Activated naive CD4-positive, alpha-beta T cell treated with Interleukin-2 at 50 U/mL for 16 hours (primary cell): ENCODE measurements at places on chromosomes 11 and 22.
A peak's percentile ranks its signal among the peaks of the same experiment; 100 is the strongest.

DNA sequence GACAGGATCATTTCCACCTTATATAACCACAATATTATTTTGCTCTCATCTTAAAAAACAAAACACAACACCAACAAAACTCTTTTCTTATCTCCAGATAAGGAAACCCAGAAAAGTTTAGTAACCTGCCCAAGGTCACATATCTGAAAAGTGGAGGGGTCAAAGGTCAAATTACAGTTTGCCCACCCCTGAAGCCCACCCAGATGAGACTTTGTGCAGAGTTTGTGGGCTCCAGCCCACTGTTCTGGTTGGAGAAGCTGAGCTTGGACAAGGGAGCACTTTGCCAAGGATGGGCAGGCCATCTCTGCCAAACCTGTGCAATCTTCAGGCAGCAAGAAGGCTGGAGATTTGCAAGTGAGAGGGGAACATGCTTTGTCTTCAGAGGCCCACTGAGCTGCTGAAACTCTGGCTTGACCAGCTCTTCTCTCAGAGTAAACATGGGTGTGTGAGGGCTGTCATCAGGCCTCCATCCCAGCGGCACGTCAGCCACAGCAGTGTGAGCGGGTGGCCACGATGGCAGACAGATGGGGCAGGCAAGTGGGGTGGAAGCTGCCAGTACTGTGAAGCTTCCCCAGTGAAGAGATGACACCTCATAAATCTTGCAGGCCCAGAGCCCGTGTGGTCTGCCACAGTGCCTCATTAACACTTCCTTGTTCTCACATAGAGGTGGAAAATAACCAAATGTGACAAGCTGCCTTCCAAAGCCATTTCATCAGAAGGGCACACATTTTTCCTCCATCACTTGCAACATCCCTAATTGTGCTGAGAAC lies 111.8 kb downstream of the CCDC81 start:
- DNase-seq = no peak

DNA sequence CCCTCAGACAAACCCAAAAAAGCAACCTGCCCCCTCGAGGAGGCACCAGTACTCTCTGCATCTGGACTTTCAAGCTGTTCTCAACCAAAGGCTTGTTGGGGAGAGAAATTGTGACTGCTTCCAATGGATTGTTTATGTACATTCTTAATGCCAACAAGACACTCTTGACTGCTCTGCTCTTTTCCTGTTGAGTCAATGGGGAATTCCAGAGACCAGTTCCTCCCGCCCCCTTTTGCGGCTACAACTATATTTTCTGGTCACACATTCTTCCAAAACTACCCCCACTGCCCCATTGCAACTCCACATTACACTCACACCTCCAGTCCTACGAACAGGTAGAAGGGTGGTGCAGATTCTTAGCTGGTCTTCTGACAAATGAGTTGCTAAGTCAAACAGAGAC lies 187.0 kb downstream of the DSCAML1 start:
- DNase-seq = peak; percentile 19

DNA sequence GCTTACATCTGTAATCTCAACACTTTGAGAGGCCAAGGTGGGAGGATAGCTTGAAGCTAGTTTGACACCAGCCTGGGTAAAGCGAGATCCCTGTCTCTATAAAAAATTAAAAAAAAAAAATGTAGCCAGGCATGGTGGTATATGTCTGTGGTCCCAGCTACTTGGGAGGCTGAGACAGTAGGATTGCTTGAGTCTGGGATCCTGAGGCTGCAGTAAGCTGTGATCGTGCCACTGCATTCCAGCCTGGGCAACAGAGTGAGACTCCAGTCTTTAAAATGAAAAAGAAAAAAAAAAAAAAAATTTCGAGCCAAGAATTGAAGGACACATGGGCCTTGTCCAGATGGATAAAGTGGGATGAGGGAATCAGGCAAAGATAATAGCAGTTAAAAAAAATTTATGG lies 62.5 kb downstream of the MTMR3 start:
- no peak for DNase-seq

DNA sequence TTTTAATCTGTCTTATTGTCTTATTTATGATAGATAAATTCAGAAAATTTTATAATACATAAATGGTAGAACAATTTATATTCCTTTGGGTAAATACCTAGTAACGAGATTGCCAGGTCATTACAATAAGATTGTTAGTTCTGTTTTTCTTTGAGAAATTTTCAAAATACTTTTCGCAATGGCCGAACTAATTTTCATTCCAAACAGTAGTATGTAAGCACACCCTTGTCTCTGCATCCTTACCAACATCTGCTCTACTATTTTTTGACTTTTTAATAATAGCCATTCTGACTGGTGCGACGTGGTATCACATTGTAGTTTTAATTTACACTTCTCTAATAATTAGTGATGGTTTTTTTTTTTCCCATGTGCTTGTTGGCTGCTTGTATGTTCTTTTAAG lies 351.4 kb upstream of the LUZP2 start:
- DNase-seq = no peak

DNA sequence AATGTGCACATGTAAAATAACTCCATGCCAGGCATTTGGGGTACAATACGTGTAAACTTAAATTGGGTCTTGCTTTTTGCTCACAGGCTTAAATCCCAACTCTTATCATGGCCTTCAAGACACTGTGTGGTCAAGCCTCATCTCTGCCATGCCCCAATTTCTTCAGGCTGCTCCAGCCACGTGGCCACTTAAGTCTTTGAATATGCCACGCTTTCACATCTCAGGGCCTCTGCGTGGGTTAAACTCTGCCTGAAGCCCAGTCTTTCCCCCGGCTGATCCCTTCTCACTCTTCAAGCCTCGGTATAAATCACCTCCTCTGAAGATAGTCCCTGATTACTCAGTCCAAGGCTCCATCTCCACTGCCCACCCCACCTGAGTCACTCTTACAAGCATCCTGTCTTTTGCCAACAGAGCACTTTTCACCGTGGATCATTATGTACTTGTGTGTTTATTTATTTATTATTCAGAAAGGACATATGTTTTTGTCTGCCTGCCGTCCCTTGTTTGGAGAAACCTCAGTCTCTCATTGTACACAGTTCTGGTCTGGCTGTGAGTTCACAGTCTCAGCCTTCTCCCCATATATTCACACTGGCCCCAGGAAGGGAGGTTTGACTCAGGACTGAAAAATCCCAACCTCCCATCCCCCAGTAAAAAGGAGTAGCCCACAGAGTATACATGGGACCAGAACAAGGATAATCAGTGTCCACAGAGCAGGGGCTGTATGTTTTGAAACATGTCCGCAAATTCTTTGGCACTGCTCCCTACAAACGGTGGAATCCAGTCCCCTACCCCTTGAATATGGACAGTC lies 344.7 kb downstream of the MN1 start:
- DNase-seq = no peak

DNA sequence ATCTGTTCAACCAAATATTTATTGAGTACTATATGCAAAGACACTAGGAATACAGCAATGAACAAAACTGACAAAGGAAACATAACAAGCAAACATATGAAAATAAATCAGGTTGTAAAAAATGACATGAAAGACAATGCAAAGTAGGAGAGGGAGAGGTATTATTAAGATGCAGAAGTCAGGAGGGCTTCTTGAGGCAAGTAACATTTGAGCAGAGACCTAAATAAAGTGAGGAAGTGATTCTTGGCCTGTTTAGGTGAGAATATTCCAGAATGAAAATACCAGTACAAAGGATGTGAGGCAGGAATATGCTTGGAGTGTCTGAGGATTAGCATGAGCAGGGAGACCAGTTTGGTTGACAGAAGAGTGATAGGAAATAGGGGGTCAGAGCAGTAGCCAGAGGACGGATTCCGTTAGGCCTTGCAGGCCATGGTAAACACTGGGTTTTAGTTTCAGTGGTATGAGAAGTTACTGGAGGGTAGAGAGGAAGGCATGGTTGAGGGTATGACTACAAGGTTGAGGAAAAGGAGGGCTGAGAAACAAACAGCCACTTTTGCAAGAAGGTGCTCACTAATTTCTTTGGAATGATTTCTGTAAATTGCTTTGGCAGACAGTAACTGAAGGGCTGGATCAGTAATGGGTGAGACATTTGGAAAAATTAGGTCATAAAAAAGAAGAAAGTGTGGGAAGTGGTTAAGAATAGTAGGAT lies 191.9 kb downstream of the SWAP70 start:
- DNase-seq = no peak

DNA sequence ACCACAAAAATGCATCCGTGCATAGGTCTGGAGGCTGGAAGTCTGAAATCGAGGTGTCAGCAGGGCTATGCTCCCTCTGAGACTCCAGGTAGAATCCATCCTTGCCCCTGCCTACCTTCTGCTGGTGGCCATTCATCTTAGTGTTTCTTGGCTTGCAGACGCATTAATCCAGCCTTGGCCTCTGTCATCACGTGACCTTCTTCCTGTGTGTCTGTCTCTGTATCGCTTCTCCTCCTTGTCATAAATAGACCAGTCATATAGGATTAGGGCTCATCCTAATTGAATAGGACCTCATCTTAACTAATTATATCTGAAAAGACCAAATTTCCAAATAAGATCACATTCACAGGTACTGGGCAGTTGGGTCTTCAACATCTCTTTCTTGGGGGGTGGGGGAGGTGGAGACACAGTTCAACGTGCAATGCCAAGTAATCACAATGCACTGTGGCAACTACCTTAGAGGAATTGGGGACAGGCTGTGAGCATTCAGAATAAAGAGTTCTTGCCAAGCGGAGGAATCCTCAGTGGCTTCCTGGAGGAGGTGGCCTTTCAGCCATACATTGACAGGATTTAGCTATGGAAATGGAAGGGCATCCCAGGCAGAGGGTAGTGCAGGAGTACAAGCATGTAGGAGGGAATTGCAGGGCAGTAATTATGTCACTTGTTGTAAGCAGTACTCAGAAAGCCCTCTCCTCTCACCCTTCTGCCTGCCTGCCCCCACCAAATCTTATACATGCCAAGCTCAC lies 96.2 kb upstream of the SYT13 start:
- no peak for DNase-seq

- DNase-seq = no peak
Observed at GRCh38 chr11:127492029-127492428, 491.5 kb upstream of the KIRREL3 start.

- DNase-seq = no peak
Observed at GRCh38 chr11:69409812-69410645, 71.4 kb upstream of the LINC01488 start.

GRCh38 chr11:117564321-117564720 lies 232.7 kb downstream of the DSCAML1 start:
- no peak for DNase-seq
